ENCODE measurements at places on chromosomes 6 and 20.

DNA sequence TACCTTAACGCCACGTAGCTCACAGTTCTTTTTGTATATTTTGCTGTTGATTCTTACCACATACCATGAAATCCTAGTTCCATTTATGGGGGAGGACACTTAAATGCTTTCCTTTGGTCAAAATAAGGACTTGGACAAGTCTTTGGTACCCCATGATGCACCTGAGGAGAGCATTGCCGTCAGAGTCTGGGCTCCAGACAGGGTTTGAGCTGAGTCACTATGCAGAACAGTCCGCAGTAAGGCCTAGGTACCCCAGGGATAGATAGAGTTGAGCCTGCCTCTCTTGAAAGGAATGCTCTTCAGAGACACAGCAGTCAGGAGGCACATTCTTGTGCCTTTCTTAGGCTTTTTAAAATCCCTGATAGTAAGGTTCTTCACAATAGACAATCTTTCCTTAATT, 6.0 kb downstream of the PARD6B start:
- DNase-seq = no peak

DNA sequence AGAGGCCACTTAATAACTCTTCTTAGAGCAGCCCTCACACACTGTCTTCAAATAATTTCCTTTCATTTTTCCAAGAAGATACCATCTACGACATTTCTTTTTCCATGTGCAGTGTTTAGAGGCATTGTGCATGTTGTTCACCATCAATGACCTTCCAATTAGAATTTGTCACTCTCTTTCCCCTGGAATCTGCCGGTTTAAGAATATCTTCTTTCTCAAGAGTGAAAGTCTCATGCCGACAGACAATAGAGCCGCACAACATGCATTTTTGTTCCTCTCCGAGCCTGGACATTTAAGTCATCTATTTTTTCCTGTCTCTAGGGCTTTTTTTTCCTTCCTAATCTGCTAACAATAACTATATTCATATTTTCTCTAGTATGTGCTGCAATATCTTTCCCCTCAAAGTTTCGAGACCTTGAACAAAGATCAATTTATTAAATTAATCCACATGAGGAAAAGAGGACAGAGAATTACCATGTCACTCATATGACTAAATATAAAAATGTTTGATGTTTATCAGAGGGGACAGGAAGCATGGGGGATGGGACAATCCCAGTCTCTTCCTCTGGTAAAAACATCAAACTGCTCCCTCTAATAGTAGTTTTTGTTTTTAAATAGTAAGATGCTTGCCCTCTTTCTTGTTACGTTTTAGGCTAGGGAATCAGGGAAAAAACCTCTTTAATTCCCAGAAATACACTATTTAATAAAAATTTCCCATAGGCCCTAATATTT, 893.4 kb downstream of the C6orf118 start:
- no peak for DNase-seq

GRCh38 chr20:8043687-8044282, 24.2 kb upstream of the TMX4 start:
- no peak for DNase-seq

DNA sequence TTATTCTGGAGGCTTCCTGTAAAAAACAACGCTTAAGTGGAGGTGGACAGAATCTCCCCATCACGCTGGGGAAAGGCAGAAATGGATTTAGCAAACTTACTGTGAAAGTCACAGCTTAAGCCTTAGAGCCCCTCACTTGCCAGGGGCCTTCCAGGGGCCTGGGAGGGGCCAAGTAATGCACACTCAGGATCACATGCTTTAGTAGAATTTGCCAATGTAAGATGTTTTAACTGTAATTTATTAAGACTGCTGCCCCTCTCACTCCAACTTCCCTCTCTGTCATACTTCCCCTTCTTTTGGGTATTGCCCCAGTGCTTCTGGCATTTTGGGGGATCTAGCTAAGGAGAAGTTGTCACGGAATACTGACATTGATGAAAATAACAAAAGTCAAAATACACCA, 12.6 kb upstream of the ADA start:
- no peak for DNase-seq
